NB4 (cell line): ENCODE measurements at places on chromosomes 16 and 17.
A peak's percentile ranks its signal among the peaks of the same experiment; 100 is the strongest.

- no peak for DNase-seq
Measured at GRCh38 chr17:58032691-58033415, 25.8 kb upstream of the SRSF1 start.

- DNase-seq = no peak
Measured at GRCh38 chr17:13550291-13550690, 51.4 kb downstream of the HS3ST3A1 start.

DNA sequence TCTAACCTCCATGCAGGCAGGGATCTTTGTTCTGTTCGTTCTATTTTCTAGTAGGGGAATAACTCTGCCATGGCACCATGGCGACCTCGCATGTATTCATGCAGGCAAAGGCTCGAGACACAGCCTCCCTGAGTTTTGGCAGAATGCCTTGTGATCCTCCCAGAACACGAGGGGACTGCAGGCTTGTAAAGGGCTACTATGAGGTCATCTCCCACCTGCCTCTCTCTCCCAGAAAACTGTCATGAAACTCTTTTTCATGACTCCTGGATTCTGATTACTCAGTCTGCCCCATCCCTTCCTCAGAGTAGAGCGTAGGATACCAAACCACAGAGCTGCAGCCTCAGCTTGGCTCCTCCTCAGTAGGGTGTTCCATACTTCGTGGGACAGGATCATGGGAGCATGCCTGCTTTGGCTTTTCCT lies 64.3 kb downstream of the IGF2BP1 start:
- DNase-seq = no peak

DNA sequence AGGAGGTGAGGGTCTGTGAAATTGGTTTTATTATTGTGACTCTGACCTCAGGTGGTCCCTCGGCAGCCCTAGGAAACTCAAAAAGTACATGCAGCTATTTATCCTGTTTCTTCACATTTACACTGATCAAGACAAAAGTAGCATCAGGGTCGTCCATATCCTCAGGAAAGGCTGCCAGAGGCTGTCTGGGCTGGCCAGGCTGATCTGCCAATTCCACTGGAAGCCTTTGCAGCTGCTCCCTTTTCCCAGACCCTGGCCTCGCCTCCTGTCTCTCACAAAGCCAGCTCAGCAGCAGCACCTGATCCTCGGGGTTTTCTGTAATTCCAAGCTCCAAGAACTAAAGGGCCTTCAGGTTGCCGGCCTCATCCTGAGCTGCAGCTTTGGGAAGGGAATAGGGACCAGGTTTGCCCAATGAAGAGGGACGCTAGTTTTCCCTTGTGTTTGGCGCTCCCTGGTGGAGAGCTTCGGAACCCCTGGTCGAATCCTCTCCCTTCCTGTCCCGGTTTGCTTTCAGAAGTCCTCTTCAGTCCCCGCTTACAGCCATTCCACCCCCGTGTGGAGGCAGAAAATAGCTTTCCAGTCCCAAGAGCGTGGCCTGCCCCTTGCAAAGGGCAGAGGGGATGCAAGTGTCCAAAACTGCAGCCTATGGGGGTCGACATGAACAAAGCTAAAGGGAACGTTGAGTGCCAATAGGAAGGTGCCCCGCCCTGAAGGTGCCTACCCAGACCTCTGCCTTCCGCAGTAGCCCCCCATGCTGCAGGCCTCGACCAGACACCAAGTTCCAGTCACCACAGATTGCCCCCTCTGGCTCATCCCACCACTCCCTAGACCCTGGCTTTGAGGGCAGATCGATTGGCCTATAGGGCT lies 13.4 kb downstream of the MFSD6L start:
- DNase-seq = peak; percentile 46

DNA sequence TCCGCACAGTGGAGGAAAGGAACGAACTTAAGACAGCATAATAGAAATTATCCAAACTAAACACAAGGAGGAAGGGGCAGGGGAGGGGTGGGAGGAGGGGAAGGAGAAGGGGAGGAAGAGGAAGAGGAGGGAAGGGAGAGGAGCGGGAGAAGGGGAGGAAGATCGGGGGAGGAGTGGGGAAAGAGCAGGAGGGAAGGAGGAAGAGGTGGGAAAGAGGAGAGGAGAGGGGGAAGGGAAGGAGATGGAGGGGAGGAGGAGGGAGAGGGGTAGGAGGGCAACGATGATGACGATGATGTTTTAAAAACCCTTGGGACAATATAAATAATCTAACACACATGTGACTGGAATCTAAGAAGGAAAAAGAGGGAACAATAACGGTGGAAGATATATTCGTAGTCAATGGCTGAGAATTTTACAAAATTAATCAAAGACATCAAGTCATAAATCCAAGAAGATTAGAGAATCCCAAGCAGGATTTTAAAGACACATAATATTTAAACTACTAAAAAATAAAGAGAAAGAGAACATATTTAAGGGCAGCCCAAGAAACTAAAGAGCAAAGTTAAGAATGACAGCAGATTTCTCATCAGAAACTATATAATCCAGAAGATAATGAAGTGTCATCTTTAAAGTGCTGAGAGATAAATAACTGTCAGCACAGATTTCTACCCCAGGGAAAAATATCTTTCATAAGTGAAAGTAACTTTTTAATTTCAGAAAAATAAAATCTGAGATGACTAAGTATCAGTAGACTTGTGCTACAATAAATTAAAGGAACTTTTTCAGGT lies 30.2 kb downstream of the C16orf95 start:
- no peak for DNase-seq

DNA sequence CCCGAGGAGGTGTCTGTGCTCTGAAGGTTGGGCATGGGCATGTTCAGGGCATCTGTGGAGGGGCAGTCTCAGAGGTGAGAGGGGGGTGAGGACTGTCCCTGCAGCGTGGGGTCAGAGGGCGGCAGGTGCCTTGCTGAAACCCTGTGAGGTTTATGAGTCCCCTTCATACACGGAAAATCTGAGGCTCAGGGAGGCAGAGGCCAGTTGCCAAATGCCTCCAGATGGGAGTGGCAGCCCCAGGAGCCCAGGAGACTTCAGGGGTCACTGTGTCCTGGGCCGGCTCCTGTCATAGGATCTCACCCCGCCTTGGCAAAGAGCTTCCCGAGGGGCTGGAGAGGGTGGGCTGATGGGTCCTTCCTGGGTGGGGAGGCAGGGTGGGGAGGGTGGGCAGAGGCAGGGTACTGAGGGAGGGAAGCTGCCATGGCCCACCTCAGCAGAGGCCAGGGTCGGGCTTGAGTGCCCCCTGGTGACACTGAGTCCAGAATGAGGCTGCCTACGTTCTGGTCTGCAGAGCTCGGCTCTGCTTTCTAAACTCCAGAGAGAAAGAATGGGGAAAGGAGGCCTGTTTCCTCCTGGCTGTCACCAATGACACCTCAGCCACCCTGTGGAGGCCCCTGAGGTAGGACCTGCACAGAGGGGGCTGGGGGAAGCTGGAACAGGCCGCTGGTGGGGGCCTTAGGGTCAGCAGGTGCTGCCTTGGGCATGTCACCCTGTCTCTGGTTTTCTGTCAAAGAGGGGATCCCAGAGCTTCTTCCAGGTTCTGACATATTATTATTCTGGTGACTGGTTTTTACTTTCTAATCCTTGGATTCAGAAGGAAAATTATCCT lies 1.1 kb downstream of the LGALS9 start:
- DNase-seq = no peak

DNA sequence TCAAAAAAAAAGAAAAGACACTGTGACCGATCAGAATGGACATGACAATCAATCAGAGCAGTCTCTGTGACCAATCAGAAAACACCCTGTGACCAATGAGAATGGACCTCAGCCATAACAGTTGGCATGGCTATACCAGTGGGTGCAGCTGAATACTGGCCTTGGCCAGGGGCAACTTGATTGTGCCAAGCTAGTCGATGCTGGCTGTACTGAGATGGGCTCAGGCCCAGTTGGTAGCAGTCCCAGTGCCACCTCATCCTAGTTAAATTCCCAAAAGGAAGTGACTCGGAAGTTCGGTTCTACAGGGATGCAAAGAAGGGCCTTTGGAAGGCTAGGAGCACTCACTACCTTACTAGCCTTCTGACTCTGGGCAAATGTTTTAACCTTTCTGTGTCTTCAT lies 37.2 kb upstream of the BCO1 start:
- no peak for DNase-seq

DNA sequence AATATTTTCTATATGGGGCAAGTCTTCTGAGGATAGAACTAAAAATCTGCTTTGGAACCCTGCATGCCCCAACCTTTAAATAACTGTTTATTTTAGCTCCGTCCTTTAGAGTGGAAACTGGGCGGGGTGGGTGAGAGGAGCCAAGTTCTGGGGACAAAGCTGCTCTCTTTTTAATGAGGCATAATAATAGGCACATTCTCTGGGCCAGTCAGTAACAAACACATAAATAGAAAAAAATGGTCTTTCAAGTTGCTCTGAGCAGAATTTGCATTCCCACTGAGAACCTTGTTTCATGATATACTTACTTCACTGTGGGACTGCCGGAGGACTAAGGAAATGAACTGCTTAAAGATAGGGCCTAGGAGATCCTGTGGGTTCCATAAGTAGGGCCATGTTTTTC lies 51.5 kb downstream of the KNOP1 start:
- DNase-seq = no peak

DNA sequence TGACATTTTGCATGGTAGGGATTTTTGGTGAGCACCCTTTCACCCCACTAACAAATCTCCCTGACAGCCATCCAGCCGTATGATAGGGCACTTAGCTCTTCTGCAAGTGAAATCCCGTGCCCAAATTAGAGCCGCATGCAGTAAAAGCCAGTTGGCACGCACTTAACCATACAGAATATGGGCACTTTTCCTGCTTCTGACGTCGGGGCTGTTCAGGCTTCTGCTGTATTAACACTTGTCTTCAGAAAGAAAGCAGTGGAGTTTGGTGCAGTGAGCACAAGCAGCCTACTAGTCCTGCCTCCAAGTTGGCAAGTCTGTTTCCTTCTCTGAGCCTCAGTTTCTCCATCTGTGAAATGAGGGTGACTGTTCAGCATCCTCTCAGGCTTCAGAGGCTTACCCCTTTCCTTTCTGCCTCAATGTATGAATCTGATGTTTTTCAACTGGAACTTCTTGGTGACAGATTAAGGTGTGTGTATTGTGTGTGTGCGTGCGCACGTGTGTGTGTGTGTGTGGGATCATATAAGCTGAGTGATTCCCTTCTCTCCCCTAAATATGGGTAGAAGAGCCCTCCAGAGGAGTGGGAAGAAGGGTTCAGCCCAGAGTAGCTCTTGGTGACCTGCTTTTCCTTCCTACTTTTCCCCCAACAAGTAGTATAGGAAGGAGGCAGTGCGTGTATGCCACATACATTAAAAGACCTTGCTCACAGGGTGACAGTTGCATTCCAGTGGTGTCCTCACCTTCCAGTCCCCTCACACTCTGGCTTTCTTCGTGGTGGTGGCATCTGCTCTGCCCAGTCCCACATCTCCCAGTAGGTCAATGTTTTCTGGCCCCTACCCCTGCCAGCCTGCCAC lies 19.0 kb downstream of the IGF2BP1 start:
- no peak for DNase-seq

DNA sequence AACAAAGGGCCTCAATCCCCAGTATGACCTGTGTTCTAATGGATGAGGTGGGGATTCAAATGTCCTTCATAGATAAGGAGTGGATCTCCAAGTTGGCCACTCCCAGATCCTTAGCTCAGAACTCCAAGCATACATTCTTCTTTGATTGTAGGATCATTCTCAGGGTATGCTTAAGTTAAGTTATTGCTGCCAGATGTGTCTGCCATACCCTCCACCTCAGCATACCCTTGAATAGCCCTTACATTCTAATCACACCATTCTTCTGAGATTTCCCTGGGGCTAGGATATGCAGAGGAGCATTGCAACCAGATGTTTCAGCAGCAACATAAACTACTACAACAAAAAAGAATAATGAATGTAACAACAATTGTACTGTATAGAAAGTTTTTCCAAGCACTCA lies 1.6 kb upstream of the KRTAP2-4 start:
- no peak for DNase-seq
